Spleen (tissue), 13 donors: ENCODE measurements at places on chromosomes 11 and 22. TPM values are rescaled to one million over a fixed set of nuclear protein-coding genes. Genes with fewer than 3 reads are reported as not detected.

DNA sequence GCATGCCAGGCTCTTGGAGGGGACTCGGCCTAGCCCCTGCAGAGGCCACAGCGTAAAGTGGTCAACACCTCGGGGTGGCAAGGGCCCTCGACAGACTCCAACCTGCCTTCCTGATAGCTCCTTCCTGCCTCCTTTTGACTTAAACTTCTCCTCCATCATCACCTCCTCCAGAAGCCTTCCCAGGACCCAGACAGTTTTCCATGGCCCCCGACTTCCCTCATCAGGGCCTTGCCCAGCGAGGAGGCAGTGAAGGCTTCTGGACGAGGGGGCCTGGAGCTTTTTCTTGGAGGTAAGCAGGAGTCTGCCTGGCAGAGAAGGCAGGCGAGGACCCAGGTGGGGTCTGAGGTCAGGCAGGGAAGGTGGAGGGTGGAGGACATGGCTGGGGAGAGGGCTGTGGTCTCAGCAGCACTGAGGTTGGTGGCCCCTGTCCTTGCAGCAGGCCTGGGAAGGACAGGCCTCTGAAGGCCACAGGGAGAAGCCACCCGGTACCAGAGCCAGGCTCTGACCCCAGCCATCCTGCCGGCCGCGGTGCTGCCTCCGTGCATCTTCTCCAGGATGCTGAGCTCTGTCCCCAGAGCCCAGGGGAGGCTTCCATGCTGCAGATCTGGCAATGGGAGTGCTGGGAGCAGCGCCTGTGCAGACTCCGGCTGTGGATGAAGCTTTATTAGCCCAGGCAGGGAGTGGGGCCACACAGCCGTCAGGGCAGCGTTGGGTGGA, 81.4 kb downstream of the WNT7B start:
- DNase-seq, result no peak

APOA5 gene
- polyA plus RNA-seq, result not detected

- DNase-seq, result no peak
These were observed 21.3 kb downstream of the STX3 start for GRCh38 chr11:59776210-59777066.

DNA sequence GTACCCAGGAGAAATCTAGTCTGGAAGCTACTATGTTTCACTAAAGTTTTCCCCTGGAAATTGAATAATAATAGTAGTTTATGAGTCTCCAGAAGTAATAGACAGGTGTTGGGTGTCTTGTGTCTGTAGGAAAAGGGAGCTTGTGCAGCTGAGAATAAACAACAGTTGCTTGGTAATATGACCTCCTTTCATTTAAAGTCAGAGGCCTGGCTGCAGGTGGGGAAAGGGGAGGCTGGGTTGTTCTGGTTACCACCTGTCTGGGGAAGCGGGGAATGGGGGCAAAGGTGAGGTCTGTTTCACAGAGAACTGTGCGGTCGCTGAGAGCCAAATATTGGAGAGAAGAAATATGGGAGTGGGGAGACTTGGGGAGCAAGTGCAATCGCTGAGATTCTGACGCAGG, 3.3 kb upstream of the GRAMD1B start:
- DNase-seq, result no peak

- peak; percentile 78 for DNase-seq
These were observed 40.0 kb downstream of the RNF141 start for GRCh38 chr11:10500757-10501684.

GRCh38 chr22:38984224-38984623, 2.1 kb downstream of the APOBEC3B start:
- DNase-seq, result no peak

GRCh38 chr22:36613958-36614357, 85.0 kb upstream of the EIF3D start:
- DNase-seq, result no peak
